MCF 10A (cell line): ENCODE measurements at places on chromosomes 1 and 21. TPM values are rescaled to one million over a fixed set of nuclear protein-coding genes. Genes with fewer than 3 reads are reported as not detected.

- H3K27ac ChIP-seq = no peak overlapping the region
- no peak for DNase-seq
- H3K4me1 ChIP-seq = peaks cover 43% of the 10 kb centered on the region
- no peaks in the 10 kb centered on the region for H3K27me3 ChIP-seq
- no peak overlapping the region for H3K4me3 ChIP-seq
These were observed 52.8 kb downstream of the ARID4B start for GRCh38 chr1:235275223-235275622.

Gene AMY2B
- 10.8 and 14.5 TPM in 2 replicates for total RNA-seq

GRCh38 chr1:33000427-33001026 is 35.9 kb upstream of the RNF19B start:
- H3K4me3 ChIP-seq = no peak overlapping the region
- DNase-seq = no peak
- H3K36me3 ChIP-seq = peaks cover 16% of the 10 kb centered on the region
- H3K4me1 ChIP-seq = peaks cover 27% of the 10 kb centered on the region

- H3K27me3 ChIP-seq = peaks cover 25% of the 10 kb centered on the region
- DNase-seq = peak; percentile 91
- no peak overlapping the region for H3K27ac ChIP-seq
- H3K4me3 ChIP-seq = no peak overlapping the region
These were observed 6.9 kb downstream of the SERTAD4 start for GRCh38 chr1:210239349-210240111.

Gene FMN2
- total RNA-seq = 5.3 and 8.6 TPM in 2 replicates

DNA sequence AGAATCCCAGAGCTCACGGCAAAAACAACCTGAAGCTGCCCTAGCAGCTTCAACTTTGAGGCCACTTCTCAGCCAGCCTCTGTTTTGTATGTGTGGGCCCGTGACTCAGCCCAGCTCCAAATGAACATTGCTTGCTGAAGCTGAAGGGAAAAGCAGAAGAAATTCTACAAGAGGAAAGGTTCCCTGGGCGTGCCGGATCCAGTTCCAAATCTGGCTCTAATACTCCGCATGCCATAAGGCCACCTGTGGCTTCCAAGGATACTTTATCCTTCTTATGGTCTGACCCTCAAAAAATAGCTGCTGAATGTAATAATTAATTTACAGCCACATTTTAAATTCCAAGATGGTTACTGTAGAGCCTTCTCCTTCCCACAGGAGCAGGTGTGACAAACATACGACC is 24.3 kb downstream of the TSPAN2 start:
- DNase-seq = no peak
- no peak overlapping the region for H3K4me3 ChIP-seq
- H3K27me3 ChIP-seq = no peaks in the 10 kb centered on the region
- no peak overlapping the region for H3K27ac ChIP-seq

Gene MCOLN3
- total RNA-seq = 0.70 and 1.3 TPM in 2 replicates

Gene SPRR2B
- total RNA-seq = not detected in 2 replicates

DNA sequence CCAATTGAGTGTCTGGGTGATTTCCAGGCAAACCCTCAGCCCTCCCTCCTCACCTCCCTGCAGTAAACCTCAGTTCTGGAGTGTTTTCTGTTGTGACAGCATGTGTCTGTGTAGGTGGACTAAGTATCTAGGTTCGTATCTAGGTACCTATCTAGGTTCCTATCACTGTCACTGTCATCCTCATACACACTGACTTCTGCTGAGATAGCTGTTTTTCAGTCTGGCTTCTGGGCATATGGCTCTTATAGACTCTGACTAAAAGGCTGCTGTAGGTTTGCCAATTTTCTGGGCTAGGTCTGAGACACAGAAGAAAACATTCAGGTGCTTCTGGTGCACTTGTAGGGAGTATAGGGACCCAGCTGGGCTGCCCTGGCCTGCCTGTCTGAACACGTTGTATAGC is 8.1 kb upstream of the TRIM67 start:
- H3K4me1 ChIP-seq = no peaks in the 10 kb centered on the region
- no peak overlapping the region for H3K4me3 ChIP-seq
- no peaks in the 10 kb centered on the region for H3K36me3 ChIP-seq
- peaks cover 35% of the 10 kb centered on the region for H3K27me3 ChIP-seq
- no peak overlapping the region for H3K27ac ChIP-seq
- DNase-seq = no peak

DNA sequence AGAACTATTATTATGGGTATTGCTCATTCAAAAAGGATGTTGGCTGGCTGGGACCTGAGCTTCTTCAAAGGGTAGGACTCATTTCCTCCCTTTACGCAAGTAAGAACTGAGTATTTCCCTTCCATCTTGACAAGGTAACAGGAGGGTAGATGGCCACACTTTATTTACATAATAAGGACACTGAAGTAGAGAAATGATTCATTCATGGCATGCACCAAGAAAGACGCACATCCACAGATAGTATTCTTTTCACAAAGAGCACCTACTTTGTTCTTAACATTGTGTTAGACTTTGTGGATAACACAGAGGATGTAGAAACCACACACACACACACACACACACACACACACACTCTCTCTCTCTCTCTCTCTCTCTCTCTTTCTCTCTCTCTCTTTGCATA is 82.9 kb downstream of the FAM78B start:
- no peaks in the 10 kb centered on the region for H3K4me1 ChIP-seq
- H3K27me3 ChIP-seq = no peaks in the 10 kb centered on the region
- H3K36me3 ChIP-seq = no peaks in the 10 kb centered on the region
- DNase-seq = no peak
- no peak overlapping the region for H3K27ac ChIP-seq

Gene PRDM15
- total RNA-seq = 5.2 and 5.7 TPM in 2 replicates

DNA sequence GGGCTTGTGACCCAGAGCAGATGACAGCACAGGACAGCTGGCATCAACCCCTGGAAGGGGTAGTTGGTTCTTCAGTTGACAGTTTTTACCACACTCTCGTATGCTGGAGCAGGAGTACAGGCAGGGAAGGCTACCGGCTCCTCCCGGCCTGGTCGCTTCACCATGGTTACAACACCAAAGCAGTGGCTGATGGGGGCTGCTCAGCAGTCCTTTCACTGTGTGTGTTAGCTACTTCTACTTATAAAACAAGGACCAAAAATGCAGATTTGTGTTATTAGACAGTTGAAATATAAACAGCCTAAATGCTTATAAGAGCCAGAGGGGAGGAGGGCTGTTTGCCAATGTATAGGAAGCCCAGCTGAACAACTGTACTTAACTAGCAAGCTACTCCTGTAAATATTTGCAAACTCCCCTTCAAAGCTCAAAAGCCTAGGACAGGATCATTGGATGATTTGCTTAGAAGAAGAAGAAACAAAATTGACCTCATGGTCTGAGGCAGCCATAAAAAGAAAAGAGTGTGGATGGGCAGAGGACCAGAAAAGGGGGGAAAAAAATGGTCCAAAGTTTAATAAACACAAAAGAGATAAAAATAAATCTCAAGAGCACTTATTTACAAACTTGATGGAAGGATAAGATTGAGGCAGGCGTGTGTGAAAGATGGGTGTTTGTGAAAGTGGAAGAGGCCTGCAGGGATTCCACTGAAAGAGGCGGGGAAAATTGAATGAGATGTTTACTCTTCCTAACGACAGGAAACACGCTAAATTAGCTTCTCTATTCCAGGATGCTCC is 57.1 kb downstream of the TGFB2 start:
- H3K4me1 ChIP-seq = peaks cover 10% of the 10 kb centered on the region
- H3K4me3 ChIP-seq = no peak overlapping the region
- H3K27me3 ChIP-seq = no peaks in the 10 kb centered on the region
- H3K36me3 ChIP-seq = no peaks in the 10 kb centered on the region
- H3K27ac ChIP-seq = no peak overlapping the region
- no peak for DNase-seq

GRCh38 chr1:15120251-15120945 is 33.1 kb upstream of the TMEM51 start:
- no peaks in the 10 kb centered on the region for H3K36me3 ChIP-seq
- no peak for DNase-seq
- H3K27ac ChIP-seq = no peak overlapping the region

- no peak overlapping the region for H3K27ac ChIP-seq
- H3K4me1 ChIP-seq = no peaks in the 10 kb centered on the region
- no peak for DNase-seq
- no peak overlapping the region for H3K4me3 ChIP-seq
- H3K27me3 ChIP-seq = no peaks in the 10 kb centered on the region
These were observed 29.8 kb downstream of the METTL18 start for GRCh38 chr1:169764919-169765318.

Gene CACHD1
- 2.9 and 3.9 TPM in 2 replicates for total RNA-seq

Gene TNFSF4
- 0.23 and 0.74 TPM in 2 replicates for total RNA-seq

- DNase-seq = no peak
- H3K4me1 ChIP-seq = peaks cover 40% of the 10 kb centered on the region
- H3K36me3 ChIP-seq = peaks cover under 1% of the 10 kb centered on the region
- H3K27ac ChIP-seq = peak overlapping the region; percentile 89
These were observed 28.2 kb upstream of the EPB41 start for GRCh38 chr1:28885977-28886730.

DNA sequence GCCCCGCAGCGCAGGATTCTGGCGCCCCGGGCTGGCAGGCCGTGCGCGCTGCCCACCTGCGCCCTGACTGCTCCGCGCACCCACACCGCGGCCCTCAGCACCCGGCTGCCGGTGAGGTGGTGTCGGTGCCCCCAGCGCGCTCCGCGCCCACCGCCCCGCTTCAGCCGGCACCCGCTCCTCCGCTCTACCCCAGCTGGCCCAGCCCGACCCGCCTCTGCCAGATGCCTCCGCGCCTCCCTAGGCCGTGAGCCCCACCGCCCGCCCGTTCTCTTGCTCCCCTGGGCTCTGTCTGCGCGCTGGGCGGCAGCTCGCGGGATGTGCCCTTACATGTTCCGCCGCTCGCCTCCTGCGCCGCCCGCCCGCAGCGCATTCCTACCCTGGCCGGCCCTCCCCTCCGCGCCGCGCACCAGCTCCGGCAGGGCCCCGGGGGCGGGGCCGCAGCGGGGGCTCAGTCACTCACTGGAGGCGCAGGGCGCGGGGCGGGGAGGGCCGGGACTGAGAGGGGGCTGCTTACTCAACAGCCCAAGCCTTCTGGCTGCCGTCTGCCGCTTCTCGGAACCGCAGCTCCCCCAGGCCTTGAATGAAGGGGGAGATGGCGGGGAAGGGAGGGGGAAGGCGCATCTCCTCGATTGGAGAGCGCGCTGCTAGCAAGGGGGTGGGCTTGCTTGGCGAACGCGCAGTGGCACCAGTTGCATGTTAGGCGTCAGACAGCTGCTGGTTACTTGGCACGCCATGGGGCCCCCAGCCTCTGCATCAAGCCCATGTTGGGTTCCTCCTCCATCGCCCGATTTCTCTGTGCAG is at the start of gene PHLDA3:
Gene PHLDA3 (minus strand): TSS at position 345 of the 801 bp plus-strand sequence. CDS start 402 bp downstream, outside the sequence.
- peak within 1 kb of the TSS; percentile 90 for H3K27ac ChIP-seq
- no peaks in the 10 kb centered on the region for H3K27me3 ChIP-seq
- H3K4me1 ChIP-seq = peaks cover 54% of the 10 kb centered on the region
- peak; percentile 95 for DNase-seq

Gene PI4KB
- total RNA-seq = 75.3 and 90.1 TPM in 2 replicates

DNA sequence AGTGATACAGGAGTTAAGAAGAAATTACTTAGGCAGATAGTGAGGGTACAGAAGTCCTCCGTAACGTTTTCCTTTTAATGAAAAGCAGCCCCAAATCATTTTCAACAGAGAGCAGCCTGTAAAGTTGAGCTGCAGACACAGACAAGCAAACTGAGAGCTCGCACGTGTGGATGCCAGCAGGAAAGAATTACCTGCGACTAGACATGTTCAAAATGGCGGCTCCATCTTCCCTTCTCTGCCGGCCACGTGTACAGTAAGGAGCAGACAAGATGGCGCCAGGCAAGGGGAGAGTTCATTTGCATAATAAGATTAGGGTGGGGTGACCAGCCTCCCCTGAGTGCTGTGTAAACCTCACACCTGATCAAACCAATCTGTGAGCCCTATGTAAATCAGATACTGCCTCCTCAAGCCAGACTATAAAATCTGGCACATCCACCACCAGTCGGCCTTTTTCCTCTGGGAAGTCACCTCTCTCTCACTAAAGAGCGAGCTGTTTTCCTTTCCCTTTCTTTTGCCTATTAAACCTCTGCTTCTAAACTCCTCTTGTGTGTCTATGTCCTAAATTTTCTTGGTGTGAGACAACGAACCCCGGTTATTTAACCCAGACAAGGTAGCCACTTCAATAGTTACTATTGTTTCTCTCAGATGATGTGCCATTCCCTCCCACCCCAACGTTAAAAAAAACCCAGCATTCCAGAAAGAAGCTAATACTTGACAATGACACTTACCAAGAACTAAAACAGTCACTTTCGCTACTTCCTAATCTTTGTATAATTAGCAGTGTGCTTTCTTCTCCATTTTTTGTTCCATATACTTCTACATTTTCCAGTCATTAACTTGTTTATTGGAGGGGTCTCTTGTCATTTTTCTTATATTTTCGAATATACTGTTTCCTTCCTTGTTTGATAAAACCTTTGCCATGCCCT is 27.4 kb downstream of the DUSP10 start:
- H3K27me3 ChIP-seq = no peaks in the 10 kb centered on the region
- H3K36me3 ChIP-seq = peaks cover 4% of the 10 kb centered on the region
- no peak for DNase-seq
- peak overlapping the region; percentile 75 for H3K27ac ChIP-seq
- H3K4me1 ChIP-seq = peaks cover 51% of the 10 kb centered on the region

GRCh38 chr1:167441222-167441621 is 77.1 kb downstream of the CD247 start:
- peaks cover 18% of the 10 kb centered on the region for H3K27me3 ChIP-seq
- H3K36me3 ChIP-seq = no peaks in the 10 kb centered on the region
- peaks cover 6% of the 10 kb centered on the region for H3K4me1 ChIP-seq
- H3K4me3 ChIP-seq = no peak overlapping the region

GRCh38 chr21:42301371-42302075 is 13.7 kb downstream of the TFF3 start:
- DNase-seq = no peak
- no peak overlapping the region for H3K27ac ChIP-seq
- H3K36me3 ChIP-seq = no peaks in the 10 kb centered on the region
- H3K4me1 ChIP-seq = no peaks in the 10 kb centered on the region
- H3K27me3 ChIP-seq = no peaks in the 10 kb centered on the region
- H3K4me3 ChIP-seq = no peak overlapping the region

Gene LRRC71
- total RNA-seq = not detected in 2 replicates

- no peak overlapping the region for H3K4me3 ChIP-seq
- no peaks in the 10 kb centered on the region for H3K4me1 ChIP-seq
- no peak for DNase-seq
- H3K27ac ChIP-seq = no peak overlapping the region
These were observed 49.7 kb downstream of the NKAIN1 start for GRCh38 chr1:31189696-31190674.

DNA sequence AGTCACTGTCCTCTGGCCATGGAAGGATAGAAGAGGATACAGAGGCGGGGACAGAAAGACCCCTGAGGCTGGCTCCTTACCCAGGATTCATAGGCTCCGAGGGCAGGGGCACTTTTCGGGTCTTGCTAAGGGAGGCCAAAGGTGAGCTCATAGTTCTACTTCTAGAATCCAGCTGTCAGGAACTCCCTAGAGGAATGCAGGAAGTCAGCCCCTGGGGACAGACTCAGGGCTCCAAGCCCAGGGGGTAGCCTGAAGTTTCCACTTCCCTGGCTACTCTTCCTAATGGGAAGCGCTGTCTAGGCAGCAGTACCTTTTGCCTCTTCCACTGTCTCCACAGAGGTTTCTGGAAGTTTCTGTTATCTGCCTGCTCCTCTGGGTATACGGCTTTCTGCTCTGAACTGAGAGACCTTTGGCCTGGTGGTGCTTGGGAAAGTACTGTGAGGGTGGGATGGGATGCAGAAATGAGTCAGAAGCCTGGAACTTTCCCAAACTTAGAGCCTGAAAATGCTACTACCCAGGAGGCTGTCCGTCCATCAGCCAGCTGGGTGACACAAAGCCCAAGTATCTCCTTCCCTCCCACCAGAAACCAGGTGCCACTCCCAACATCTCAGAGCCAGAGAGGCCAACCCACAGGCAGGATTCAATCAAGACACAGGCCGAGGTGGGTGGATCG is 3.6 kb downstream of the UBXN11 start:
- peaks cover 12% of the 10 kb centered on the region for H3K36me3 ChIP-seq
